NCI-H1417 treated with DMSO at 0.1 percent for 48 hours (cell line): ENCODE measurements at places on chromosomes 3 and 15.

DNA sequence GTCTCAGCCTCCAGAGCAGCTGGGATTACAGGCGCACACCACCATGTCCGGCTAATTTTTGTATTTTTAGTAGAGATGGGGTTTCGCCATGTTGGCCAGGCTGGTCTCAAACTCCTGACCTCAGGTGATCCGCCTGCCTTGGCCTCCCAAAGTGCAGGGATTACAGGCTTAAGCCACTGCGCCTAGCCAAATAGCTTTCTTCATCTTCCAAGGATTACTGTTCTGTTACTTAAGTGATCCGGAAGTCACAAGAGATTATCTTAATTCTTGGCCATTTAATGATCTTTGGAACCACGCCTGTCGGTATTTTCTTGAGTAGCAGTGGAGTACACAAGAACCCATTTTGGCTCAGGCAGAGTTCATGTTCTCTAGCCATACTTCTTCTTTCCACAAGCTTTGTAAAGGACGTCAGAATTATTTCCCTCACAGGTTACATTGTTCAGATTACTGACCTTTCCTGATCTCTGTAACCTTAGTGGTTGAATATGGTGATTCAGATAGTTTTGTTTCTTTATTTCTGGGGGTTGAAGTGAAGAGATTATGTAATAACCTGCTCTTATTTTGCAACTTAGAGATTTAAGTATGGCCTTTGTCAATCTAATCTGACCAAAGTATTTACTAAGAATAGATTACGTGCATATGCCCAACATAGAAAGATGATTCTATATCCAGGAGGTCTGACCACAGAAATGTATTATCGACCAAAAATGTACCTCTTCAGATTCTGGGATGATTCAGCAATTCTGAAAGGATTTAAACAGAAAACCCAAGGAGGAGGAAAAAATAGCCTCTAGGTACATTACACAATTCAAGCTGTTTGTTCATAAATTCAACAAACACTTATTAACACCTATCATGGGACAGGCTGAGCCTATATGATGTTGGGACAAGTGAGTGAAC is 132.2 kb downstream of the GREM1 start:
- DNase-seq, result no peak

DNA sequence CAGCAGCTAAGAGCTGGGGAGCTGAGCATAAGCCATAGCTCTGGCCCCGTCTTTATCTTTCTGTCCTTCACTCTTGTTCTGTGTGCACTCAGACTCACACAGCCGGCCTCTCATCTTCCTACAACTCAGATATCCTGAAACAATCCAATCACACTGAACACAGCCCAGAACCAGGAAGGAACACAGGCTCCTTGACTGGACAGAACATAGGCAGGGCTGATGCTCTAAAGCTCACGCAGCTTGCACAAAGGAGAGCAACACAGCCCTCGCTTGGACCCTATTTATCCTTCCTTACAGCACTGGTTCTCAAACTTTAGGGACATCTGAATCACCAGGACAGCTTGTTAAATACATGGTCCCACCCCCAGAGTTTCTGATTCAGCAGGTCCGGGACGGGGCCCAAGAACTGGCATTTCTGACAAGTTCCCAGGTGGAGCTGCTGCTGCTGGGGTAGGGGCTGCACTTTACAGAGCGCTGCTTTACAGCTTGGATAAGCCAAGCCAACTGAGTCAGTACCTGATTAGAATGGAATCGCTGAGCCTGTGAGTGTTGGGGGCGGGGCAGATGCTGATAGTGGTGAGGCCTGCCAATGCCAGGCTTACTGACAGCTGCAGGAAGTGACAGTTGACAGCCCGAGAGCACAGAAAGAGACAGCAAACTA is 65.1 kb downstream of the MRPL46 start:
- DNase-seq, result no peak

GRCh38 chr3:168096210-168096652 is 507 bp upstream of the GOLIM4 start:
- DNase-seq, result peak; percentile 90

- DNase-seq, result no peak
Observed at GRCh38 chr15:53671545-53671944, 87.9 kb downstream of the WDR72 start.

- no peak for DNase-seq
Observed at GRCh38 chr3:97705764-97706163, 58.8 kb upstream of the ARL6 start.

DNA sequence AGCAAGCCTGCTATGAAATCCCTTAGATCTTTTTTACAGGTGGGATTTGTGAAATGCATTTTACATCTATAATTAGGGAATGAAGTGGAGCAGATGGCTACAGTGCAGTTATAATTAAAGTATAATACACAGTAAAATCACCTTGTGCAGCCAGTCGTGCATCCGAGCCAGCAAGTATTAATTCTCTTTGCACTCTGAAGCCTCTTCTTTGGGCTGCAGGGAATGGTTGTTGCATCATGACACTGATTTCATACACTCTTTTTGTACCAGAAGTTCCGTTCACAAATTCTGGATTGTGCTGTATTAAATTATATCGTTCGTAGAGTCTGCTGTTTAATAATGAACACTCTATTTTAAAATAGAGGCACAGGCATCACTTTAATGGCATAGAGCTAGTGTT is 28.7 kb upstream of the TP63 start:
- DNase-seq, result peak; percentile 50

- DNase-seq, result peak; percentile 49
Observed at GRCh38 chr15:90412356-90413194, 24.5 kb downstream of the IQGAP1 start.

GRCh38 chr15:52107238-52107637 is 5.3 kb downstream of the BCL2L10 start:
- DNase-seq, result no peak

DNA sequence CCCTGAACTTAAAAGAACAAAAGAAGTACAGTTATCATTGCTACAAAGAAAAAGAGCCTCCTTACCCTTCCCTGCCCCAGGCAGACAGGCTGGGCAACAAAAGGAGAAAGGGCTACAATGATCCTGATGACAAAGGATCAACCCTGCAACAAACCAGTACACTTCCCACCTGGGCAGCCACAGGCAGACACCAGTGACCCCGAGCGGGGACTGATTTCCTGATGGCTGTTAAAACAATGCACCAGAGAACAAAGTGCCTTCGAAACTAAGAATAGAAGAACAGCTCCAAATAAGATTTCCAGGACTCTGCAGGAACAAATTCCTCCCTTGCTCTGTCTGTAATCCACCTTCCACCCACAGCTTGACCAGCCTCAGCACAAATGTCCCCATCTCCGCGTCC is 106.3 kb upstream of the ARHGEF3 start:
- DNase-seq, result no peak

- DNase-seq, result peak; percentile 28
Observed at GRCh38 chr3:197003461-197004385, 25.9 kb downstream of the MELTF start.

GRCh38 chr3:190870127-190870526 is 7.6 kb upstream of the GMNC start:
- DNase-seq, result no peak

DNA sequence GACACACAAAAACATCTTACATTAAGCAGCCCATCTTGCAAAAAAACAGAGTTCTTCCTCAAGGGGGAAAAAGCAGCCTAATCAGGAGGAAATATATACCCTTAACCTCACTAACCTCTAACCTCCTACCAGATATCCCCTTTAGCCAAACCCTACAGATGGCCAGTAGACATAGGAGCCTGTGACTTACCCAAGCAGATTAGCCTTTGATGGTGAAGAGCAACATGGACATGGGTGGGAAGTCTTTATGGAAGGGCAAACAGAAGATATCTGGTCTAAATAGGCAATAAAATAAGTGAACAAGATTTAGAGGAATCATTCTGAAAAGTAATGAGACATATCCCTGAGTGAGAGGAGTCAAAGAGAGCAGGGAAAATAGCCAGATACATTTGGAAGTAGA is 119.4 kb upstream of the ARPP21 start:
- no peak for DNase-seq

- no peak for DNase-seq
Observed at GRCh38 chr15:38707802-38708671, 143.4 kb upstream of the RASGRP1 start.

DNA sequence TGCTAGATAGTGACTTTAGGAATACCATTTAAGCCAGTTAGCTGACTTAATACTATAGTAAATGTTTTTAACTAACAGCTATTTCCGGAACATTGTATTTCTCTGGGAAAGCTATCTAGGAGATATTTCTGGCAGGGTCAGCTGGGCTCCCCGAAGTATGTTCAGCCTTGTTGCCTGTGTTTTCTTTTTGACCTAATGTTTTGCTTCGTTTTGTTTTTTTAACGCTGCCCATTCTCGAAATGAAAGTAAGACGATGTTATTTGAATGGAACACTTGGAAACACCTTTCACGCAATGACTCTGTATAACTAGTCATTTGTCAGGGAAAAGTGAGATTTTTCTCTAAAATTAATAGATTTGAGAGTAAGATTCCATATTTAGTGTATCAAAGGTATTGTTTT is 702.9 kb upstream of the NAALADL2 start:
- DNase-seq, result no peak

GRCh38 chr15:73605759-73606436 is 27.3 kb downstream of the NPTN start:
- no peak for DNase-seq

DNA sequence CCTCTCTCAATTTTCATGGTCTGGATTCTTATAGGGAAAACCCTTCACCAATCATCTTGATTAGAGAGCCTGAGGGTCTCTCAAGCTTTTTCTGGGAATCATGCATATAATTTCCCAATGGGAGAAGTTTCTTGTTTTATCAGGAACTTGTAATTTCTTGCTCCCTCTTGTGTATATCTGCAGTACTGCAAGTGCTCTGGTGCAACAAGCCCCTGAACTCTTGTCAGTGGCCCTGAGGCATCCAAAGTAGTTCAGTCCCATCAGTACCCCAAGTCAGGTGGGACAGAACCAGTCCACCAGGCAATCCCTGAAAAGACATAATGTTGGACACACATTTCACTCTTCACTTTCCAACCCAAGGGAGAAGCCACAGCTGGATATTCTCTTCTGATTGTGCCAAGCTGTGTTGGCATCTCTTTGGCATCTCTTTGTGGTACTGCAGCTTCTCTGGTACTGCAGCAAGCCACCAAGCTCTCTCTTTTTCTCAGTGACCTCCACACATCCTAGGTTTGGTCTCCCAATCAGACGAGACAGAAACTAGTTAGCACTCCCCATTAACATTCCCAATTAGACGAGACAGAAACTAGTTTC is 214.5 kb downstream of the ZIC4 start:
- DNase-seq, result no peak

DNA sequence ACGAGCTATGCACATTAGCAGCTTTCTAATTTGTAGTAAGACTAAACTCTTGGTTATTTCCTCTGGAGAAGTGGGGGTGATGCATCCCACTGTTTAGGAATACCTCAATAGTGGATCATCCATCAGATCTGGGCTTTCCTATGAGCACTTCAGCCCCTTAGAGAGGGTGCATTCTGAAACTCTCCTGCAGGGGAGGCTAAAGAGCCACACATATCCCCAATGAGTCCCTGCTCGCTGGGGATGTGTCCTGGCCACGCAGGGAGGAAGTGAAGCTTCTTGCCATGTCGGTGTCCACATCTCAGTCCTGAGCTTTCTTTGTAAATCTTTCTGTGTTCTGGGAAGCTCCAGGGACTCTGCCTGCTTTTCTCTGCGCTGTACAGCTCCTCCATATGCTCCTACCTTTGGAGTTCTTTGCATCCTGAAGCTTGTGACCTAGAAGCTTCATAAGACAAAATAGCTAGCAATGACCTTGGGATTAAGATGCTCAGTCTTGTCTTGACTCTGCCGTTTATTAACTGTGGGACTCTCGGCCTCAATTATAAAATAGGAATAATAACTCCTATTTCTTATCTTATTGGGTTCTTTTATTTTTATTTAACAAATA is 28.3 kb upstream of the MASP1 start:
- no peak for DNase-seq

DNA sequence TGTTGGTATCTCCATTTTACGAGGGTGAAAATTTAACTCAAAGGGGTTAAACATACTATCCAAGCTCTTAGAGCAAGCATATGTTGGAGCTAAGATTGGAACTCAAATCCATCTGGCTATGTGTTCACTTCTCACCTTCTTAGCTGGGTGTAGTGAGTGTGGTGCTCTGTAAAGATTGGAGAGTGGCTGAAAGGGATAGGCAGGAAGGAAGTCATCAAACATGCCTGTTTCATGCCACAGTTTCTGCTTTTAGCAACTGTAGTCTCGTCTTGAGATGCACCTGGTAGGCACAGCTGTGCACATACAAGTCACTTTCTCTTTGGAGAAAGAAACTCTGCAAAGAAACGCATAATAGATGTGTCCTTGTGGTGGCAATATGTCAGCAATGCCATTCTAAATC is 189.1 kb upstream of the MDFIC2 start:
- no peak for DNase-seq

DNA sequence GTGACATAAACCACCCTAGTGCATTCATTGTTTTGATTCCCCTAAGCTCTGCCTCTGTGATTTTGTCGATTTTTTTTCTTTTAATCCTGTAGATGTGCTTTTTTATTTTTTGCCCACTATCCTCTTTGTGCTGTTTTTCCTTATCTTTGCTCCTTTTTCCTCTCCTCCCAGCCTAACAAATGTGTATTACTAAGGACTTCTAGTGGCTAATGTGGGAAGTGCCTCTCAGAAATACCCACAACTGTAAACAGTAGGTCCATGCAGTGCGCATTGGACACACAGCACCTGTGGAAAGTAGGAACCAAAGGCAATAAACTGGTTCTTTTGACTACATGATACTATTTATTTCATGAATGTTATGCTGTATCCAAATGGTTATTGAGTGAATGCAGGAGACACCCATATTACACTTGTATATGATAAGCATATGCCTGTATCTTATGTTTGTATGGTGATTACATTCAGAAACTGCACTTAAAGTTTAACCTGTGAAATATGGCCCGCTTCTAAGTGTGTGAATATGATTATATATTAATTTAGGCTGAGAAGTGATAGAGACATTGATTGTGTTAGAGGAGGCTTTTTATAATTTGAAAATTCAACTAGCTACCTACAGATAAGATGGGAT is 147.8 kb downstream of the PLCL2 start:
- DNase-seq, result no peak
